ENCODE measurements at places on chromosomes 5 and 9.

DNA sequence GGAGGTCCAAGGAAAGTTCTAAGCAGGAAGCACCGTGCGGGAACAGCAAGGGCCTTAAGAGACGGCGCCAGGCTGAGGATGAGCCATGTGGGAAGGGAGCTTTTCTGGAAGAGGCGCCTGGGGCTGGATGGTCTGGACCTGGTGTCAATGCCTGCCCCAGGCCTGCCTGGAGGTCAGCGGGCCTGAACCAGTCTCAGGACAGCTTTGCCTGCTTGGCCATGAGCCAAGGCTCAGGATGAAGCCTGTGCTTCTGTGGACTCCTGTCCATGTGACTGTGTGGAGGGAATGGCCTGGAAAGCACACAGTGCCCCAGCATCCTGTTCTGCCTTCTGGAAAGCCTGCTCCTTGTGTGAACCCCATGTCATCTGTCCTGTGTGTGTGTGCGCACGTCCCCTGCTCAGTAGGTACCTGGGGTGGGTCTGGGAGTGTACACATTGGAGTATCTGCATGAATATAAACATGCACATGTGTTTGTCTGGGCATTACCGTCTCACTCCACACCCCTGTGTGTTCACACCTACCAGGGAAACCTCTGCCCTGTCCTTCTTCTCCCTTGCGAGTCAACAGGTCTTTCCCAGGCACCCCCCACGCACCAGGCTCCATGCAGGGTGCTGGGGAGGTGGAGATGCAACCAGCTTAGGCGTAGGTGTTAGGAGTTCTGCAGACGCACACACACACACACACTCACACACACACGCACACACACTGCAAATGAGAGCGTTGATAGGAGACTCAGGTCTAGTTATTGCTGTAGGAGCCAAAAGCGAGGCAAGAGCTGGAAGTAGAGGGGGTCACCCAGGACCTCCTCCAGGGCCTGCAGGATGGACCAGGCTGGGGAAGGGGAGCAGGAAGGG lies 24.8 kb downstream of the DAB2IP start:
- DNase-seq, result no peak

- no peak for DNase-seq
Measured at GRCh38 chr9:127742435-127743088, 7.5 kb upstream of the TOR2A start.

- DNase-seq, result no peak
Measured at GRCh38 chr9:36029202-36029601, 7.5 kb upstream of the RECK start.

DNA sequence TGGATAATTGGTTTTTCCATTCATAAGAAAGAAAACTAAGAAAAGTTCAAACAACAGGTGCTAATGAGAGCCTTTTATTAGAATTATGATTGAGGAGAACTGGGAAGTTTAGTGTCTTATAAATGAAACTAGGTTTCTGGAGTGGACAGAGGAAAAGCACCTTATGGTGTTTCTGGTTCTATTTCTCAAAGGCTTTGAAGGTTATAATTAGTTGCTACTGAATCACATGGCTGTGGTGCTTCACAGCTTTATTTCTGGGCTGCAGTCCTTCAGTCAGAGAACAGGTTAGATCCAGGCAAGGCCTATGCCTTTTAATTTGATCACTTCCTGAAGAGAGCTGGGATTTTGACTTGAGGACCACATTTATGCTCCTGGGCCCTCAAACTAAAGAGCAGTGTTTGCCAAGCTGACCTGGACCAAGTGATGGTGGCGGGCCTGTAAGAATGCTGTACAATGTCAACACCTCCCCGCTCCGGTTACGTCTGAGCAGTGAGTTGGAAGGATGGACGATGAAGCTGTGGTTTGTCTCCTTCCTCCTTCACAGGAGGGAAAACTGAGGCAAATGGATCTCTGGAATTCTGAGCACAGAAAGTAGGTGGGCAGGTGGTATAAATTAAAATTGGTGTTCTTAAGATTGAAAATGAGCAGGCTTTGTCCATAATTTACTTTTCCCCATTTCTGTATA lies 56.0 kb downstream of the ZNF462 start:
- no peak for DNase-seq

GRCh38 chr5:96778409-96778808 lies 29.3 kb downstream of the ERAP1 start:
- DNase-seq, result no peak

GRCh38 chr5:45414620-45415573 lies 281.3 kb downstream of the HCN1 start:
- DNase-seq, result no peak

DNA sequence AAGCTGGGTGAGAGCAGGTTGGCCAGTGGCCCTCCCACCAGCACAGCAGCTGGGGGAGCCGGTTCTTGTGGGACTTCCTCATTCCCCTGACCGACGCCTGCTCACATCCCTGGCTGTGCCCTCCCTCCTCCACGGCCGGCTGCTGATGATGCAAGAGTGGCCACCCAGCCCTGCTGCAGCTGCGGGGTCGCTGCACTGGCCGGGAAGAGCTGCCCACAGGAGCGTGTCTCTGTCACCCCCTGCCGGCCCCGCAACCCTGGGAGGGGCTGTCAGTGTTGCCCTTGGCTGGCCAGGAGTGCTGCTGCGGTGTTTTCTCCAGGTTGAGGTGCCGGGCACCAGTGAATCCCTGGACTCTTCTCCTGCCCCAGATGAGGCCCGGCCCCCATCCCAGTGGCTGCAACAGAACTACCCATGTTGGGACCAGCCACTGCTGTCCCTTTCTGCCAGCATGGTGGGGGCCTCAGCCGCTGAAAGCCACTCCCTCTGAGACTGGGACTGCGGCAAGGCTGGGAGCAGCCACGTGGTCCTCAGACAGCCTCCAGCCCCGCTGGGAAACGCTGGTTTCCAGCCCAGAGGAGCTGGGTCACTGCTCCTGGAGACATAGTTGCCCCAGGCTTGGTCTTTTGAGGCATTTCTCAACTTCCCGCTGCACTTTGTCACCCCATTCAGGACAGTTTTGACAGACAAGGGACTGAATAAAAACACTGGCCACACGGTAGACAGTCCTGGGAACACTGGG lies 739 bp downstream of the CARD9 start:
- peak; percentile 94 for DNase-seq

All from MV-4-11 (cell line).